ENCODE measurements at places on chromosomes 7 and 10.

DNA sequence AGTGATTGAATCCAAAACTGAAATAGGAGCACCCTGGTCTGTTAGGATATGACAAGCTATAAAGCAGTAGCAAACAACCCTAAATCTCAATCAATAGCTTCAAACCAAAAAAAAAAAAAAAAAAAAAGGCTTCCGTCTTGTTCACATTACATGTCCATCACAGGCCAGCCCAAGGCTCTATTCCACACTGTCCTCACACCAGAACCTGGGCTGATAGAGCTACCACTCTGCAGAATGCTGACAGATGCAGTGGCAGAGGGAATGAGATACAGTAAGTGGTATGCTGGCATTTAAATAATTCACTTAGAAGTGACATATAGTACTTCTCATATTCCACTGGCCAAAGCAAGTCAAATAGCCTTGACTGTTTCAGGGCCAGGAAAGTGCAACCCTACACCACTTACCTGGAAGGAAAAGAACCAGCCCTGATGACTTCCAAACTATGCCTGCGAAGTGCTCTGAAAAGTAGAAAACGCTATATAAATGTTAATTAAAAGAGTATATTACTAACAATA is 5.8 kb downstream of the CDCA7L start:
- DNase-seq = no peak

DNA sequence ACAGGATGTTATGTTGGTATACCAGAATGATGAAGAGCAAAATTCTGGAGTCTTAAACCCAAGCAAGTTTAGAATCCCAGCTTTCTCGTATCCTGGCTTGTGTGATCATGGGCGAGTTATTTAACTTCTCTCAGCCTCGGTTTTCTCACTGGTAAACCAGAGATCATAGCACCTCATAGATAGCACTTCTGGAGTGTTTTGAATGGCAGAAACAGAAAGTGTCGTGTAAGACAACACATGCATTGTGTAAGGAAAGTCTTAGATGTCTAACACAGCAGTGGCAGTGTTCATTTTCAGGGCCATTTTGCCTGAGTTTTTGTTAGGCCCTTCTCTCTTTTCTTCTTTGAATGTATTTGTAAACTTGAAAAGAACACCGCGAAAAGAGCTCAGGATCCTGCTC is 465.1 kb downstream of the AUTS2 start:
- no peak for DNase-seq

DNA sequence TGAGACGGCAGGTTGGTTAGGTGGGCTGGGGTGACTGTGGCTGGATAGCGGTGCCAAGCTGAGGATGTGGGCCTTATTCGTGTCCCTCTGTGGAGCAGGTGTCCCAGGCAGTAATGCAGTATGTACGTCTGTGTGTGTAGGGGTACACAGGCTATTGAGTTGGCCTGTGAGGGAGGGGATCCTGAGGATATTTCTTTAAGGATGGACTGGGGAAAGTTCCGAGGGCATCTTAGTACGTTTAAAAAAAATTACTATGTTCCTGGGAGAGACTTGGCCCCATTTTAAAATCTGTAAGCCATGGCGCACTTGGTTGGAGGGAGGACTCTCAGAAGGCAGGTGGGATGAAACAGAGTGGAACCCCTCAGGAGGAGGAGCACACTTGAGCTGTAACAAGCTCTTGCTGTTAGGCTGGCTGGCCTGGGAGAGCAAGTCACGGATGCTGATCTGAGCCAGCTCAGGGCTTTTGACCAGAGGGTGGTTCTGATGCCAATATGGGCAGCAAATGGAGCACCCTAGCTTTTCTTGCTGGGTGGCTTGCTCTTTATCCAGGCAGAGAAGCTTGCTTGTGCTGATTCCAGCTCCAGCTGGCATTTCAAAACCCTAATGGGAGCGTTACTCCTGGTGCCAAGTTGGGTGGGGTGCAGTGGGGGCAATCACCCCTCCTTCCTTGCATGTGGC is 765 bp downstream of the WBP1L start:
- DNase-seq = no peak

GRCh38 chr10:132449051-132449810 is 52.2 kb downstream of the PWWP2B start:
- DNase-seq = no peak

DNA sequence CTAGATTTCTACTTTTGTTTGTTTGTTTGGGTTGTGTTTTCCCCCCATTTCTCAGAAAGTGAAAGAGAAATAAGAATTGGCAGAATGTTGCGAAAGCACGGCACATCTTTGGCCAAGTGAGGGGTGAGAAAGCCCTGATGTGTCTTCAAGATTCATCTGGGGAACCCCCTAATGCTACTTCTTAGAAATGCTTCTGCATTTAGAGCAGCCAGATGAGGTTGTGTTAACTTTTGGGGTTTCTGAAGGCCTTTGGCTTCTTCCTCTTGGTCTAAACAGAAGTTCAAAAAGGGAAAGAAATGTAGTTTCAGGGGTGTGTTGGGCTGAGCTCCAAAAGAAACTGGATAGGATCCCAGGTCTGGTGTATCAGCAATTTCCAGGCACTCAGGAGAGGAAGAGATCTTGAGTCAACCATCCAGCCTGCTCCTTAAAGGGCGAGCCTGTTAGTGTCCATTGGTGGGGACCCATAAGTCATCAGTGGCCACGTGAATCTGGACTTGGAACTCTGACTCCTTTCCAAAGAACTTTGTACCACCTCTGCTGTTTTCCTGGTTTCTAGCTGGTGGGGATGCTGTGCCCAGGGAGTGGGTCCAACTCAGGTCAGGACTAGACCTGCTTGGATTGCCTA is 6.5 kb downstream of the DUSP5 start:
- DNase-seq = no peak

GRCh38 chr10:116888380-116889055 is 39.2 kb downstream of the ENO4 start:
- no peak for DNase-seq

- no peak for DNase-seq
Measured at GRCh38 chr7:94669773-94670495, 14.0 kb upstream of the SGCE start.
